ENCODE measurements at places on chromosomes 7 and 10. TPM values are rescaled to one million over a fixed set of nuclear protein-coding genes. Genes with fewer than 3 reads are reported as not detected.

The C10orf95 gene
- total RNA-seq, result not detected

The CALCR gene
- total RNA-seq, result not detected

The GIMAP4 gene
- 311 TPM for total RNA-seq

The CRYGN gene
- not detected for total RNA-seq

The ZNF37A gene
- 22.3 TPM for total RNA-seq

The INMT gene
- total RNA-seq, result 1.3 TPM

The VAX1 gene
- not detected for total RNA-seq

The VWDE gene
- total RNA-seq, result 3.2 TPM

The XRCC2 gene
- total RNA-seq, result 13.5 TPM

The NACAD gene
- not detected for total RNA-seq

The SAP25 gene
- total RNA-seq, result 34.6 TPM

The CUZD1 gene
- 2.4 TPM for total RNA-seq

The OGDHL gene
- not detected for total RNA-seq
